ENCODE measurements at places on chromosomes 12 and 14. TPM values are rescaled to one million over a fixed set of nuclear protein-coding genes. Genes with fewer than 3 reads are reported as not detected.

Gene ZNF385A
- 0.63 TPM for total RNA-seq

Gene KRT2
- total RNA-seq: not detected

Gene IFI27
- 1.3 TPM for total RNA-seq

Gene C12orf50
- total RNA-seq: 0.10 TPM
